ENCODE measurements at places on chromosomes 6 and 20. TPM values are rescaled to one million over a fixed set of nuclear protein-coding genes. Genes with fewer than 3 reads are reported as not detected.

GRCh38 chr6:43762966-43763695, 6.9 kb upstream of the VEGFA start:
- no peak overlapping the region for H3K27ac ChIP-seq
- no peak overlapping the region for H3K4me3 ChIP-seq
- no peaks in the 10 kb centered on the region for H3K4me1 ChIP-seq
- no peak for DNase-seq

DNA sequence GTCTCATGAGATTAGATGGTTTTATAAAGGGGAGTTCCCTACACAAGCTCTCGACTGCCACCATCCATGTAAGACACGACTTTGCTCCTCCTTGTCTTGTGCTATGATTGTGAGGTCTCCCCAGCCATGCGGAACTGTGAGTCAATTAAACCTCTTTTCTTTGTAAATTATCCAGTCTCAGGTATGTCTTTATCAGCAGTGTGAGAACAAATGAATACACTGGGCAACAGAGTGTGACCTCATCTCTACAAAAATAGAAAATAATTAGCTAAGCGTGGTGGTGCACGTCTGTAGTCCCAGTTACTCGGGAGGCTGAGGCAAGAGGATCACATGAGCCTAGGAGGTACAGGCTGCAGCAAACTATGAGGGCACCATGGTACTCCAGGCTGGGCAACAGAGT, 51.3 kb downstream of the MDN1 start:
- H3K27ac ChIP-seq, result no peak overlapping the region
- H3K4me3 ChIP-seq, result no peak overlapping the region
- no peaks in the 10 kb centered on the region for H3K27me3 ChIP-seq
- H3K36me3 ChIP-seq, result peaks cover 23% of the 10 kb centered on the region

- no peaks in the 10 kb centered on the region for H3K4me1 ChIP-seq
- H3K36me3 ChIP-seq, result no peaks in the 10 kb centered on the region
- no peak for DNase-seq
- no peak overlapping the region for H3K4me3 ChIP-seq
Observed at GRCh38 chr6:149890629-149891045, 7.3 kb downstream of the RAET1E start.

DNA sequence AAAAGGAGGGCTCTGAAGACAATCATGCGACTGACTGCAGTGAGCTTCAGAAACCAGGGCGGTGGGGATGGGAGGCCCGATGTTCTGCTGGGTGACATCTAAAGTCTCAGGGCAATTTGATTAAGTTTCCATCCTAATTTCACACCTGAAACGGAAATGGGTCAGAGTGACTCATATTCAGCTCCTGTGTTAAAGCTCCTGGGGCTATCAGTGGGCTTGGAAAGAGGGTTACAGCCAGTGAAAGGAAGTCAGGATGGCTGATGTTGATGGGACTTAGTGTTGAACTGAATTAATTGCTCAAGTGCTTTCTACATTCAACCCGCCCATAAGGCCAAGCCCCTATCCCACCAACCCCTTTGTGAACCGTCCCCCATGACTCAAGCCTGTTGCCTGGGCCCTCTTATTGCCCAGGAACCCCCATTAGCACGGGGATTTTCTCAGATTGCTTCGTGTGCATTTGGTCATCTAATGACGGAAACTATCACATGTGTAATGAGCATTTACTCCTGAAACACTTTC, 47.1 kb upstream of the TBC1D7 start:
- no peaks in the 10 kb centered on the region for H3K27me3 ChIP-seq
- H3K4me1 ChIP-seq, result no peaks in the 10 kb centered on the region
- no peak for DNase-seq
- no peak overlapping the region for H3K4me3 ChIP-seq
- H3K36me3 ChIP-seq, result no peaks in the 10 kb centered on the region

- H3K4me1 ChIP-seq, result no peaks in the 10 kb centered on the region
- no peaks in the 10 kb centered on the region for H3K36me3 ChIP-seq
- H3K27ac ChIP-seq, result no peak overlapping the region
- no peak for DNase-seq
- H3K4me3 ChIP-seq, result no peak overlapping the region
Observed at GRCh38 chr6:168221497-168222079, 98.0 kb downstream of the DACT2 start.

GRCh38 chr6:52491203-52492069, 71.3 kb downstream of the EFHC1 start:
- H3K4me1 ChIP-seq, result no peaks in the 10 kb centered on the region
- H3K4me3 ChIP-seq, result no peak overlapping the region
- H3K27ac ChIP-seq, result no peak overlapping the region
- no peaks in the 10 kb centered on the region for H3K36me3 ChIP-seq
- DNase-seq, result no peak

- no peaks in the 10 kb centered on the region for H3K27me3 ChIP-seq
- no peak overlapping the region for H3K27ac ChIP-seq
- H3K4me3 ChIP-seq, result no peak overlapping the region
- H3K4me1 ChIP-seq, result no peaks in the 10 kb centered on the region
Observed at GRCh38 chr20:41085606-41086005, 51.7 kb upstream of the PLCG1 start.

DNA sequence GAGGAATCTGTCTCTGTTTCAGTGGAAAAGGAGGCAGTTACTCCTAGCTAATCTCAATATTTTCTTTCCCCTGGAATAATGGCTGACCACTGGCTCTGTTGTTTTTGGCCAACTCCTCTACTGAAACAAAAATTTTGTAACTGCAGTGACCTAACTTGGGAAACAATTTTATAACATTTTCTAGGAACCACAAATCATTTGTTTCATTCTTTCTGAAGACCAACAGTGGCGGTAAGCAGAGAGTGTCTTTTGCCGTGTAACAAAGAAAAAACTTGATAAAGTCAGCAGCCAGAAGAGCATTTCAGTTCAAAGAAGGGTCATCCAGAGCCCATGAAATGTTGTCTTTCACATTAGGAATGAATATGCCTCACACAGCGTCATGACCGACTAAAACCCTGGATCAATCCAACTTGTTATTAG, 11.8 kb upstream of the BFSP1 start:
- no peak overlapping the region for H3K27ac ChIP-seq
- H3K36me3 ChIP-seq, result no peaks in the 10 kb centered on the region
- H3K4me3 ChIP-seq, result no peak overlapping the region
- DNase-seq, result no peak

DNA sequence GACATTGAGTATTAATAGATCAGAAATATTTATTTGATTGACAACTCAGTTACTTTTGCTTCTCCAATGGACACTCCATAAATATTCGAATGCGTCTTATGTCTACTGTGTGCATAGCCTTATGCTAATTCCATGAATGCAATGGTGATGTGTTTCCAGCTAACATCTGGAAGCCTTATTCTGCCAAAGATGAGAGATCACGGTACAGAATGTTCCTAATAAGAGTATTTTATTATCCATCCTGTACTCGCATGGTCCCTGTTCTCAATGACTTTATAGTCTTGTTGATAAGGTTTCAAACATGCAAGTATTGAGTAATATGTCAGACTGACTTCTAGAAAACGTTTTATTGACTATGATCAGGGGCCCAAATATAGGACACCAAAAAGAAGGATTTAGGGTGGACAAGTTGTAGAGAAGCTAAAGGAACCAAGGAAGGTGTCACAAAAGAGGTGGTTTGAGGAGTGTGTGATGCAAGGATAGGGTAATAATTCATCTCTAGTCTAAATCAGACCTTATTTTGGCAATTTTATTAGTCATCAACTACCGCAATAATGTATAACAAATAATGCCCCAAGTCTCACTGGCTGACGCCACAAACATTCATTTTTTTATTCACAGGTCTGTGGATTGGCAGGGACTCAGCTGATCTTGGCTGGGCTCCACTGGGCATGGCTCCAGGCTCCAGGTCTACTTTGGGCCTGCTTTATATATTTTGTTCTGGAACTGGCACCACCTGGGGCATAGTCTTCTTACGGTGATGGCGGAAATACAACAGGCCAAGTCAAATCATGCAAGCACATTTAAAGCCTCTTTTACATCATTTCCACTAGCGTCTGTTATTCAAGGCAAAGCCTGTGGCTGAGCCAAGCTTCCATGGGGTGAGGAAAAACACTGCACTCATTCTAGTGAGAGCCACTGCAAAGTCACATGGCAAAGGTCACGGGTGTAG, 24.5 kb upstream of the CD83 start:
- no peaks in the 10 kb centered on the region for H3K27me3 ChIP-seq
- no peak overlapping the region for H3K4me3 ChIP-seq
- DNase-seq, result no peak
- H3K4me1 ChIP-seq, result no peaks in the 10 kb centered on the region

Gene HFE
- total RNA-seq, result 1.7 TPM

Gene SOBP
- total RNA-seq, result 4.1 TPM

Gene PNPLA1
- 0.09 TPM for total RNA-seq

Gene YTHDF1
- 18.6 TPM for total RNA-seq

Gene CHRNA4
- total RNA-seq, result under 0.01 TPM

Gene KHDRBS2
- total RNA-seq, result 1.5 TPM

Gene GRIK2
- total RNA-seq, result under 0.01 TPM

Gene STK38
- total RNA-seq, result 20.0 TPM
